NCI-H2171 (cell line): ENCODE measurements at places on chromosomes 11 and 22.

DNA sequence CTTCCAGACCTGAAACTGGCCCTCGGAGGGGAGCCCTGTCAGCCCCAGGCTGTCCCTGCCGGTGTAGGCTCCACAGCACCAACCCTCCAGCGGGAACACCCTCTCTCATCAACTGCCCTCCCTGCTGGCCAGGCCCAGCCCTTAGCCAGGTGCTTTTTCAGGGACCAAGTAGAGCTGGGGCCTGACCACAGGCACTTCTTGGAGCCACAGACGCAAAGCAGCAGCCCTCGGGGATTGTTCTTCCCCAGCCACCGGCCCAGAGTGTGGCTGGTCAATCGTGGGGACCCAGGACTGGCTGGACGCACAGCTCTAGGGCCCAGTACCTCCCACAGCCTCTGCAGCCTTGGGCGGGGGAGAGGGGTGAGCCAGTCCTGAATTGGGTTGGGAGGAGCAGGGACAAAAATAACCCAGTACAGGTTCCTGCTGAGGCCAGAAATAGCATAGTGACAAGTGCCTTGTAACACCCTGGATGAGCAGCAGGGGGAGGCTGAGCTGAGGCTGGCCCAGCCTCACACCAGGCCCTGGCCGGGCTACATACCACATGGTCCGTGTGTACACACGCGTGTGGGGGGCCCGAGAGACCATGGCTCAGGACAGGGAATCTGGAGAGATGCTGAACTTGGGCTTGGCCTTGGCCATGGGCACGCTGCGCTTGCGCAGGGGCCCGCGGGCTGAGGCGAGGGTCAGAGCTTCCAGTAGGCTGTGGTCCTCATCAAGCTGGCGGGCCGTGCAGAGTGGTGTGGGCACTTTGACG, 2.0 kb downstream of the KCNJ11 start:
- no peak for DNase-seq

DNA sequence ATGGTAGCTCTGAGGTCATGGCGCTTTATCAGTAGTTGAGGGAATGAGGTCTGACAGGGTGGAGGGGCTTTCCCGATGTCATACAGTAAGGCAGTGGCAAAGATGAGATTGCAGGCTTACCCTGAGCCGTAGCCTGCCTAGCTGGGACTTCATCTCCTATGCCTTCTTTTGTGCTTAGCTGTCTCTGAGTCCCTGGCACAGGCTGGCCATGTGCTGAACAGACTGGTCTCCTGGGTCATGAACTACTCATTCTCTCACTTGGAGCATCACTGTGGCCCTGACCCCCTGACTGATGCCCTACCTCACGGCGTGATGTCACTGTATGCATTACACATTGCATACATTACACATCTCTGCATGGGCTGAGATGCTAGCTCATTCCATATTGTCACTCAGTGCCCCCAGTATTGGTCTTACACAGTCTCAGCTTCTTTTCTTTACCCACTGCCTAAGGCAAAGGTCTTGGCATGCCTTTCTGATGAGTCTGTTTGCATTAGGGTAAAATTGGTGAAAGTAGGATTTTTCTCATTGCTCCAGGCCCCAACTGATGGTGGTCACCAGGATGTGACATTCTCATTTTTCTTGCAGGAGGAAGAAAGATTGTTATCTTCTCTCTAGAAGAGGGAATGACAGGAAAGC, 389.4 kb upstream of the CADM1 start:
- DNase-seq, result no peak

GRCh38 chr22:49963647-49964026, 3.1 kb downstream of the PIM3 start:
- no peak for DNase-seq

DNA sequence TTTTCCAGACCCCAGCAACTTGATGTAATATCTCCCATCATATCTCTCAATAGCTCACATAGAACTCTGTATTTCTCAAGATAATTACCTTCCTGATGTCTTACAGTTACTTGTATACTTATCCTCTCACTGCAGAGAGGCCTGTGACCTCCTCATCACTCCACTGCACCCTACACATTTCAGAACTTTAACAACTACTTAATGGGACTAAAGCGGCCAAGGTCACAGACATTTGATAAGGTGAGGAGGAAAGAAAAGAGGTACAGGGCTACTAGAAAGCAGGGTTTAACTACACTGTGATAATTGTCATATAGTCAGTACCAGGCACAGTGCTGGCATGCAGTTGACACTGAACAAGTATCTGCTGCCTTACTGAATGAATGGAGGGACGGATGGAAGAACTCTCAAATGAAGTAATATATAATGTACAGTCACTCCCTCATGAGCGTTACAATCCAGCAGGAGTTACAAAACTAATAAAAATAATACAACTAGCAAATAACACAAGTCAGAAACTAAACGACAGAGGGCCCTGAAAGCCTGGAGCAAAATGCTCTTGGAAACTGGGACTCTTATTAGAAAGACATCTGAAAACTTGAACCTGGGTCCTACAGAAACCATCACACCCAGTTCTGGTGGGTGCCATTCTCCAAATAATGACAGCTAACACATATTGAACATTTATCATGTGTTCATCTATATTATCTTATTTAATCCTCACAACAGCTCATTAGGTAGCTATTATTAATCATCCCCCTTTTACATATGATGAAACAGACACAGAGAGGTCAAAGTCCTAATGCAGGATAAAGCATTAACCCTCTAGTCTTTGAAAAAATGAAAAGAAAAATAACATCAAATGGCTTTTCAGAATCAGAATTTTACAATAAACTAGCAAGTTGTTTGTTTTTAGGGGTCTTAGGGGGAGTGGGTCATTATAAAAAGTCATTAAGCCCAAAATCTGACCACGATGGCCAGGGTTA, 14.3 kb downstream of the PI4KA start:
- DNase-seq, result no peak

GRCh38 chr11:84901991-84902390, 725.2 kb downstream of the DLG2 start:
- no peak for DNase-seq

GRCh38 chr11:30861531-30861930, 275.4 kb upstream of the MPPED2 start:
- no peak for DNase-seq

DNA sequence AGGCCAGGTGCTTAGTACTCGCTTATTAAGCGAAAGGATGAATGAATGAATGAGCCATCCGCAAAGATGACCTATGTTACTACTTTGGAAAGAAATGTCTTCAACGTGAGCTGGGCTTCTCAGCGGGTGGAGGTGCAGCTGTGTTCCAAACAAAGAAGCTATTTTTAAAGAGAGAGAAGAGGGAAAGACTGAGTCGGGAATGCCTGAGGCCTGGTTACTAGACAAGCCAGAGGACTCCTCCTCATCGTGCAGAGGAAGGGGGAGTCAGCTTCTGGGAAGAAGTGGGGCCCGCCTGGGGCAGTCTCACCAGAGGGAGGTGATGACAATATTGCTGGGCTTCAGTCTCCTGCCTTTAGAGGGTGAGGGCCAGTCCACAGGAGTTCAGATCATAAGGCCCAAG, 30.4 kb upstream of the CD5 start:
- no peak for DNase-seq
